ENCODE measurements at places on chromosomes 16 and 17.

- no peak for DNase-seq
Measured at GRCh38 chr16:21126518-21126917, 24.1 kb downstream of the DNAH3 start.

DNA sequence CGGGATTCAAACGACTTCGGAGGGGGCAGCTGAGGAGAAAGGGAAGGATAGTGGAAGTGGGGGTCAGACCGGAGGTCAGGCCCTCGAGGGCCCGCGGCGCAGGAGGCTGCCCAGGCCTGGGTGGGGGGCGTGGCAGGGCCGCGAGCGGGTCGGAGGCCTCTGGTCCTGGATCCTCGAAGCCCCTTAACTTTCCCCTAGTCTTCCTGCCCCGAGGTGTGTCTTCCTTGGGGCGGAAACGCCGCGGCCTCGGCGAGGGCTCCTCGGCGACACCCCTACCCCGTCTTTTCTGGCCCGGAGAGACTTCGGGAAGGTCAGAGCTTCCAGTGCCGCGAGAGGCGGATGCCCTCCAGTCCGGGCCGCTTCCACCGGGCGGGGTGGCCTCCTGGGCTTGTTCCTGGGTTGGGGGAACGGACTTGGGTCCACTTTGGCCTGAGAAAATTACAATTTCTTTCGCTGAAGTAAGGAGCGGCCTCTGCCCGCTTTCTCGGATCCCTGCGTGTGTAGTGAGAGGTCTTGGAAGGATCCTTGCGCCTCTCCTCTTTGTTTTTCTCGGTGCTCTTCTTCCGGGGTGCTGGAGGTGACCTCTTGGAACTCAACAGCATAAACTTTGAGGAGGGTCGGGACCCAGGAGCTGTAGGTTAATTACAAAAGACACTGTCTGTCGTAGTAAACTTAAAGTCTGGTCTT, 491 bp downstream of the IST1 start:
- DNase-seq = no peak

- DNase-seq = no peak
Measured at GRCh38 chr17:48579760-48580554, 1.8 kb upstream of the HOXB4 start.

GRCh38 chr16:84706856-84707255, 7.1 kb downstream of the USP10 start:
- DNase-seq = no peak

GRCh38 chr16:54933281-54934011, 2.8 kb downstream of the IRX5 start:
- no peak for DNase-seq

GRCh38 chr17:57370037-57370581, 113.8 kb downstream of the MSI2 start:
- DNase-seq = peak; percentile 86

- no peak for DNase-seq
Measured at GRCh38 chr17:82900741-82901140, 60.9 kb upstream of the ZNF750 start.

Data from inflammatory macrophage treated with lipopolysaccharide for 1 hour (primary cell).